ENCODE measurements at places on chromosomes 5 and 9.

- DNase-seq, result no peak
Observed at GRCh38 chr9:35835216-35835632, 6.2 kb downstream of the TMEM8B start.

DNA sequence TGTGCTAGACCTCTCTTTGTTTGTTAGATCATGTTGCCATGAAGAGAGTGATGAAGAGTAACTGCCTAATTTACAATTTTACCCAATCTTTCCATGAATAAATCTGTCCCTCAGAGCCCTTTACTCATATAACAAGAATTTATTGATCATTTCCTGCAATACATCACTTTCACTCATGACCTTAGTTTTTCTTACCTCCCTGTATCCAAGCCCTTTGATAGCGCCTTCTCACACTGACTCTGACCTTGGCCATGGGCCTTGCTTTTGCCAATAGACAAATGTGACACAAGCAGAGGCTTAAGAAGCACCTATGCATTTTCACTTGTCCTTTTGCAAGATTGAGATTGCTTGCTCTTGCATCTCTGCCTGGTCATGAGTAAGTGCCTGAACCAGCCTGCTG lies 288.1 kb downstream of the NNT start:
- DNase-seq, result no peak

DNA sequence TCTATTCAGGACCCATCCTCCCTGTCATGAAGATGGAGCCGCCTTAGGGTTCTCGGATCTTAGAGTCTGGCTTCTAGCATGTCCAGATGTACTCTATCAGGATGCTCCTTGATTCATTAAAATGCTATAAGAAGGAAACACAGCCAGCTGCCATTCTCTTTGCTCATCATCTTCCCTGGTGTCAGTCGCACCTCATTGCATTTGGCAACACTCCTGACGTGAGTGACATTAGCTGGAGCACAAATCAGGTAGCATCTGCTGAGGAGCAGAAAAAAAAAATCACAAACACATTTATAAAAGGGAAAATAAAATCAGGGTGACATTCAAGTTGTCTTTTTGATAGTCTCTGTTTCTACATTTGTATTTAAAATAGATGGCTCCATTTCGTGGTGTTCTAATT lies 226.1 kb upstream of the NMUR2 start:
- DNase-seq, result no peak

DNA sequence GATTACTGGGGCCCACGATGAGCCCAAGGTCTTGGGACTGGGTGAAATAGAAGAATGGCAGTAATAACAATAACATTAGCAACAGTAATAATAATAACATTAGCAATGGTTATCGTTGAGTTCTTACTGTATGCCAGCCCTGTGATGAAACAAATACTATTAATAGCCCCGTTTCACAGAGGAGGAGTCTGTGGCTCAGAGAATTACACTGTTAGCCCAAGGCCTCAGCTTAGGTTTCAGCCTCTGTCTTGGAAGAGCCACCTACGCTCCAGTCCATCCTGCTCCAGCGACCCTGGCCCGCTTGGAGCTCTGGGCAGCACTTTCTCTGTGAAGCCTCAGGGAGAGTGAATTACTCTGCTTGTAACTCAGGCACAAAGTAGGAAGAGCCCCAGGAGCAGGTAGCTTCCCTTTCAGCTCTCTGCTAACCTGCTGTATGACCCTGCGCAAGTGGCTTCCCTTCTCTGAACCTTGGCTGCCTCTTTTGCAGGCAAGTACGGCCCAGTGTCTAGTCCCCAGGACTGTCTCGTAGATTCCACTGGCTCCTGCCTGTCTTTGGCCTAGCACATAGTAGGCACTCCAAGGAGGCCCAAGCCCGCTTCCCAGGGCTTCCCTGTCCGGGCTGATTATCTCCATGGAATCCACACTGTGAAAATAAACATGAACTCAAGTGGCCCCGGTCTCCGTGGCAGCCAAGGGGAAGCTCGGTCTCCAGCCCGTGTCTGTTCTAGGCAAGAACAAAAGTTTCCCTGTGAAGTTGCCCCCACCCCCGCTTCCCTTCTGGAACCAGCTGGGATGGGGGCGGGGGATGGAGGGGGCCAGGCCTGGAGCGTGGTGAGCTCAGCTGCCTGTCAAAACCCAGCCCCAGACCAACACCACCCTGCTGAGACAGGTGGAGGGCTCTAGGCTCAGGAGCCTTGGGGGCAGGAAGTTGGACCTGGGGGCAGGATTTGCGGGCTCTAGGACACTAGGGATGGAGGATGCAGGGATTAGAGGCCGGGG lies 26.2 kb upstream of the LMX1B start:
- DNase-seq, result no peak

- DNase-seq, result no peak
Observed at GRCh38 chr5:173331287-173331686, 3.1 kb upstream of the STC2 start.

DNA sequence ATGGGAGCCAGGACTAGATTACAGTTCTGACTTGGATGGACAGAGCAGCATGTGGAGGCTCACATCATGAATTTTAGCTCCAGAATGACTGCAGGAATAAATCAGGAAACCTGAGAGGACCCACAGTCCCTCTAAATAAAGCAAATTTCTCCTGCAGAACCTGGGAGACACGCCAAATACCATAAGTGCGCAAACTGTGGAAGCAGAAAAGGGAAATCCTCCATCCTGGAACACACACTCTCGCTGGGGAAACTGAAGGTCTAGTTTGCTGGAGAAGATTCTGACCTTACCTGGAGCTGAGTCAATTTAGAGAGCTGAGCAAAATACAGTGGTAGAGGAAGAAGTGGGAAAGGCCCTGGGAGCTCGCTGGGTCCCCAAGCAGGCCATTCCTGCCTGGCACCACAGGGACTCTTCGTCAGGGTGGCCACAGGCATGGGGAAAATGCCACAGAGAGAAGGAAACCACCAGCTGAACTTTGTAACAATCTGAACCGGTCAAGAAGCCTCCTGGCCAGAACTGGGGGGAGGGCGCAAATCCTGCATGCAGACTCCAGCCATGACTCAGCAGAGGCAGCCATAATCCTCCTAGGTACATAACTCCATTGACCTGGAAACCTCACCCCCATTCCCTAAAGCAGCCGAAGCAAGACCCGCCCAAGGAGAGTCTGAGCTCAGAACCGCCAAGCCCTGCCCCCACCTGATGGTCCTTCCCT lies 390.9 kb downstream of the LRRC70 start:
- no peak for DNase-seq

DNA sequence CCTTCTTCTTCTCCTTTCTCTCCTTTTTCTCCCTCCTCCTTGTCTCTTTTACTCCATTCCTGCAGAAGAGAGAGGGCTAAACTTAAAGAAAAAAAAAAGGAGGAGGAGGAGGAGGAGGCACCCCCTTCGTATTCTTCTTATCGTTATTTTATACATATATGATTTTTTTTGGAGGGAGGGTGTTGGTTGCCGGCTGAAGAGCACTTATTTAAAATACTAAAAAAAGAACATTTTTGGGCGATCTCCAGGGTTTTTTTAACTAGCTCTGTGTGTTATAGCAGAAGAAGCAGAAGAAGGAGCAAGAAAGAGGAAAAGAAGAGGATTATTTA lies 381 bp downstream of the NR2F1 start:
- DNase-seq, result no peak

GRCh38 chr9:2681981-2682380 lies 35.3 kb upstream of the KCNV2 start:
- DNase-seq, result no peak

DNA sequence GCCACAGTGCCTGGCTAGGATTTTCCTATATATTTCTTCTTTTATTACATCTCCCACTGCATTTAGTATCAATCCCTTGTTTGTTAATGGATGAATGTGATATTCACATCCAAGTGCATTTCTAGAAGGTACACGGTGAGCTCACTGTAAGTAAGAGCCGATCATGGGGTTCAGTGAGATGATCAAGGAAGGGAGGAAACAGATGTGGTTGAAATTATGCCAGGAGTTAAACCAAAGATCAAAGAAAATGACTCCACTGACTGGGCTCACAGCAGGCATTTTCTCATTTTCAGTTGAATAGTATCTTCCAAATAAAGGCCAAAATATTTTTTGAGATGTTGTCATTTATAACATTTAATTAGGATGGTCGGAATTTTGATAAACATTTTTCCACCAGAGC lies 97.8 kb downstream of the CFAP90 start:
- DNase-seq, result no peak

- DNase-seq, result no peak
Observed at GRCh38 chr5:179165421-179166170, 105.4 kb downstream of the ZNF354C start.

Data from CD8-positive, alpha-beta T cell (primary cell).